ENCODE measurements at places on chromosomes 1 and 21.
A peak's percentile ranks its signal among the peaks of the same experiment; 100 is the strongest.

- DNase-seq, result no peak
Observed at GRCh38 chr1:161033751-161034150, 5.0 kb downstream of the TSTD1 start.

DNA sequence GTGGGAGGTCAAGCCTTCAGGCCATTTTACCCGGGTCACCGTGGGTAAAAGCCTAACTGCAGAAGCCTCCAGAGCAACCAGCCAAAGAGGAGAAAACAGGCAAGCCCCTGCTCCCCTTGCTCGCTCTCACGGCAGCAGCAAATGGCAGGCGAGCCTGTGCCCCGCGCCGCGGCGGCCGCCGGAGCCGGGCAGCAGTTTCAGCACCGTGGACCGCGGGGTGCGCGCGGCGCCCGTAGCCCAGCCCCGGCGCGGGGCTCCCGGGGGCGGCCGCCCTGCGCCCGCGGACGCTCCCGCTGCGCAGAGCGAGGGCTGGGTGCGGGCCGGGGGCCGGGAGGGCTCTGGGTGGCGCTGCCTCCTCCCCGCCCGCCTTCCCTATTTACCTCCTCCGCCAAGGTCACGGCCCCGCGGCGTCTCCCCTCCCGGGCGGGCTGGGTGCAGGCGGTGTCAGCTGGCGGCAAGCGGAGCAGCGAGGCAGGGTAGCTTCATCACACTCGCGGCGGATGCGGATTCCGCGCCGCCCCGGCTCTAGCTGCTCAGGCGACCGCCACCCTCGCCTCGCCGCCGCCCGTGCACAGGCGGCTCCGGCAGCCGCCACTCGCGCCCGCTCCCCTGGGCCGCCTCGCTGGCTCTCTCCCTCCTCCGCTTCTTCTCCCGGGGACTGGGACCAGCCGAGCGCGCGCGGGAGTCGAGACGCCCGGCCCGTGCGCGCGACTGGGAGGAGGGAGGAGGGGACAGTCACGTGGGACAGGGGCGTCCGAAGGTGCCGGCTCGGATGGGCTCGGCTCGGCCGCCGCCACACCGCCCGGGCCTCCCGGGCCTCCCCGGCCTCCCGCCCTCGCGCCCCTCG lies at the start of gene RGS7:
TSS of gene RGS7 (minus strand) at position 687 of the 847 bp plus-strand sequence.
- peak; percentile 66 for DNase-seq

DNA sequence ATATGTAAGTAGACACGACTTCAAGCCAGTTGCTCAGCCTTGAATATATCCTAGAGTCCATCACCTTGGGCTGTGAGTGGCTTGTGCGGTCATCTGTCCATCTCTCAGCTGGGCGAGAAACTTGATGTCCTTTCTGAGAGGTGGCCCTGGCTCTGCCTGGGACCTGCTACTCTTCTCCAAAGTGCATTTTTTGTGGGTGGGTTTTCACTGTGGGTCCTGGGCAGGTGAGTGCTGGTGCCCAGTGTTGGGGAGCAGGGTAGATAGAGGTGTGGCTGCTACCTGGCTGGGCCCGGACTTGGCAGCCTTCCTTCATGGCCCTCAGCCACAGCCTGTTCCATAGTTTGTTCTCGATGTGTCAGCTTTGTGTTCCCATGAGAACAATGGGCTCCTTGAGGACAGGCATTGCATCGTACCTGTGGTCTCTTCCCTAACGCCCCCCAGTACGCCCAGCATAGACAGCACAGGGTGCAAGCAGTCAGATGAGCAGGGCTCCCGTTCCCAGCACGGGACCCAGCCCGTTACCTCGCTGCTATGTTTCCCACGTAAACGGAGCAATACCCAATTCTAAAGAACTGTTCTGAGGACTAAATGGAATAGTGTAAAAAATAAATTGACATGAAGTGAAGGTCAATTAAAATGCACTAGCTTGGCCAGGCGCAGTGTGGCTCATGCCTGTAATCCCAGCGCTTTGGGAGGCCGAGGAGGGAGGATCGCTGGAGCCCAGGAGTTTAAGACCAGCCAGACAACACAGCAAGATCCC lies 877 bp upstream of the SLX9 start:
- DNase-seq, result no peak

- DNase-seq, result peak; percentile 90
Observed at GRCh38 chr1:8455700-8456307, 137.9 kb downstream of the SLC45A1 start.

GRCh38 chr1:30028283-30028682 lies 695.1 kb downstream of the MATN1 start:
- DNase-seq, result no peak

DNA sequence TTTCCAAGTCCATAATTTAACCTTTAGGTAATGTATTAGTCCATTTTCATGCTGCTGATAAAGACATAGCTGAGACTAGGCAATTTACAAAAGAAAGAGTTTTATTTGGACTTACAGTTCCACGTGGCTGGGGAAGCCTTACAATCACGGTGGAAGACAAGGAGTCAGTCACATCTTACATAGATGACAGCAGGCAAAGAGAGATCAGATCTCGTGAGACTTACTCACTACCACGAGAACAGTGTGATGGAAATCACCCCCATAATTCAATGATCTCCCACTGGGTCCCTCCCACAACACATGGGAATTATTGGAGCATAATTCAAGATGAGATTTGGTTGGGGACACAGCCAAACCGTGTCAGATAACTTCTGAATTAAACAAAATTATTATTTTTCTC lies 44.0 kb downstream of the CNIH3 start:
- no peak for DNase-seq

DNA sequence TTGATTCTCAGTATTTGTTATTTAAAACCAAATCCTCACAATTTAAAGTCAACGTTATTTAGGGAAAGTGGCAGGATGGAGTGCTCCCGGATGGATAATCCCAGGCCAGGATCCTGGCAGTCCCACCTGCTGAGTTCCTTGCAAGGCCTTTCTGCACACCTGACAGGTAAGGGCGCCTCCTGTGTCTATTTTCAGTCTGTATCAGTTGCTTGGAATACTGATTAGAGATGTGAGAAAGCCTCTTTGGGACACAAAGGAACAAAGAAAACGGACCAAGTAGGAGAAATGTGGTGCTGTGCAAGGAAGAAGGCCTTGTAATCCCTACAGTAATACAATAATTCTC lies 12.2 kb downstream of the STYXL2 start:
- no peak for DNase-seq
